Dermis microvascular lymphatic vessel endothelial cell (primary cell): ENCODE measurements at places on chromosomes 6 and 20.

- peak; percentile 34 for DNase-seq
Measured at GRCh38 chr6:134678436-134678889, 271.4 kb downstream of the ALDH8A1 start.

DNA sequence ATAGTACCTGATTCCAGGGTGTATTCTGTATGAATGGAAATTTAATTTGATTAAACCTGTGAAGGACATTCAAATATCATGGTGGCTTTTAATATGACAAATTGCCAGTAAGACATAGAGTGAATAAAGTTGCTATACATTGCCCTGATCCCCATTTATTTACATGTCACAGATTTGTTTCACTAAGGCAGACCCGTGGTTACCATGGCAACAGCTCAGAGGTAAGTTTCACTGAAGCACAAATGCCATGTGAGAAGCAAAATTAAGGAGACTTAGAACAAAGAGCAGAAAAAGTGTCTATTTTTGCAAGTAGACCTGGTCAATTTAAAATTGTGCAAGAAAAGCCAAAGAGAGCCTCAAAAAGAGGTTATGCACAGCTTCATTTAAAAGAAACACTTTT is 63.7 kb downstream of the PXDC1 start:
- no peak for DNase-seq

- DNase-seq, result no peak
Measured at GRCh38 chr6:72350296-72350881, 271.5 kb upstream of the KCNQ5 start.

GRCh38 chr6:109702791-109703190 is 11.7 kb downstream of the FIG4 start:
- DNase-seq, result no peak

- no peak for DNase-seq
Measured at GRCh38 chr6:170041526-170041925, 249.4 kb downstream of the DLL1 start.
